ENCODE measurements at places on chromosomes 3 and 15. TPM values are rescaled to one million over a fixed set of nuclear protein-coding genes. Genes with fewer than 3 reads are reported as not detected.

IMP3 gene
- 88.3 TPM for total RNA-seq

DNA sequence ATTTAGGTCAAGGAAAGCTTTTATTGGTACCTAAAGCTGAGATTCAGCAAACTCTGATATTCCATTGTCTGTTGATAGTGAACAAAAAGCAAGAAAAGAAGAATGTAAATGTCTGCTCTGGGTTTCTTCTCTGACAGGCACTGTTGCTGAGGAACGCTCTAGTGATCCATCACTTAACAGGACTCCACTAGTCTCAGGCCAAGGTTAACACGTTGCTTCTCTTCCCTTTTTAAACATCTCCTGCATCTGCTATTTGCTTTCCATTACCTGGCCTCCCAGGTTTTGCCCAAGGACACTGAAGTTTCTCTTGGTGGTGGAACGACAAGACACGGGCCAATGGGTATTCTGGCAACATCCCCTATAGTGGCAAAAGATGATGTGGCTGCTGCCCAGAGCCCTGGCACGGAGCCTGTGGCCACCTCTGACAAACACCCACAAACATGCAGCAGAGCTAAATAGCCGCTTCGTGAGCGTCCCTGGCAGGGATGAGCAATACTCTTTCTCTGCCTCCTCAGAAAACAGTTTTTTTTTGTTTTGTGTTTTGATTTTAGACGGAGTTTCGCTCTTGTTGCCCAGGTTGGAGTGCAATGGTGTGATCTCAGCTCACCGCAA is 97.8 kb upstream of the AKAP13 start:
- H3K4me3 ChIP-seq = no peak overlapping the region
- no peak for DNase-seq
- no peak overlapping the region for H3K27ac ChIP-seq
- peaks cover 21% of the 10 kb centered on the region for H3K4me1 ChIP-seq
- H3K27me3 ChIP-seq = no peaks in the 10 kb centered on the region

GRCh38 chr15:64930019-64930652 is 18.4 kb downstream of the ANKDD1A start:
- peak overlapping the region; percentile 71 for H3K27ac ChIP-seq
- peak overlapping the region; percentile 24 for H3K4me3 ChIP-seq
- H3K36me3 ChIP-seq = no peaks in the 10 kb centered on the region
- no peaks in the 10 kb centered on the region for H3K27me3 ChIP-seq

DNA sequence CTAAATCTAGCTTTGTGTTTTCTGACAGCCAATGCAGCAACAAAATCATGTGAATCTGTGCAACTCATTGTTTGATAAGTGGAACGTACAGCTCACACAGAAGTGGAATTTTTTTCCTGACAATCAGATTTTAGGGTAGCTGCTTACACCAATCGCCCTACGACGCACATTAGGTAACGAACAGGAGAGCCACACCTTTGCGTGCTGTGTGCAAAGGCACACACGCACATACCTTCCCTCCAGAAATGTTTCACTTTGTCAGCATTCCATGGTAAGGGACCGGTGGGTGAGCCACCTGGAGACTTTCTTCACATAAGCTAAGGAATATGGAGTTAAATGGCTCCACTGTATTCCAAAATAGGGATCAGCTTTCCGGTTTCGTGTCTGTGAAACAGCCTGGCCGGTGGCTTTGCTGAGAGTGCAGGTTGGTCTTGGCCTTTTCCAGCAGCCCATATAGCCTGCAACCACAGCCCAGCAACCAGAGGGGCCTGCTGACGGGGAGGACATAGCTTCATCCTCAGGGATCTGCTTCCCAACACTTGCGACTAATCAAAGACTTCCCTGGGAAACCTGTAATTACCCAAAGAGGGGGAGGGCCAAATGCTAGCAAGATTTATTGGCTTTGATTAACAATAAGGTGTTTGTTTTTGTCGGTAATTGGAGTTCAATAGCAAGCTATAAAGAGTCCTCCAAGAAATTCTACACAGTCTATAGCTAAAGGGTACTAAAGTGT is 145.3 kb downstream of the ADAMTS17 start:
- no peak overlapping the region for H3K4me3 ChIP-seq
- 0 out of 2 replicates have a peak, but pooled peaks cover under 1% of the 10 kb centered on the region for H3K4me1 ChIP-seq
- H3K27me3 ChIP-seq = no peaks in the 10 kb centered on the region
- no peak for DNase-seq
- no peaks in the 10 kb centered on the region for H3K36me3 ChIP-seq

GRCh38 chr15:74179101-74179841 is 5.8 kb downstream of the ISLR start:
- no peak overlapping the region for H3K27ac ChIP-seq
- no peak for DNase-seq
- no peaks in the 10 kb centered on the region for H3K27me3 ChIP-seq

NTRK3 gene
- total RNA-seq = not detected

- H3K27me3 ChIP-seq = no peaks in the 10 kb centered on the region
- no peak overlapping the region for H3K4me3 ChIP-seq
- H3K4me1 ChIP-seq = peaks cover 10% of the 10 kb centered on the region
- H3K27ac ChIP-seq = no peak overlapping the region
Observed at GRCh38 chr15:101161656-101162055, 90.2 kb downstream of the CHSY1 start.

TERB2 gene
- not detected for total RNA-seq

TLR9 gene
- total RNA-seq = 4.8 TPM

DNA sequence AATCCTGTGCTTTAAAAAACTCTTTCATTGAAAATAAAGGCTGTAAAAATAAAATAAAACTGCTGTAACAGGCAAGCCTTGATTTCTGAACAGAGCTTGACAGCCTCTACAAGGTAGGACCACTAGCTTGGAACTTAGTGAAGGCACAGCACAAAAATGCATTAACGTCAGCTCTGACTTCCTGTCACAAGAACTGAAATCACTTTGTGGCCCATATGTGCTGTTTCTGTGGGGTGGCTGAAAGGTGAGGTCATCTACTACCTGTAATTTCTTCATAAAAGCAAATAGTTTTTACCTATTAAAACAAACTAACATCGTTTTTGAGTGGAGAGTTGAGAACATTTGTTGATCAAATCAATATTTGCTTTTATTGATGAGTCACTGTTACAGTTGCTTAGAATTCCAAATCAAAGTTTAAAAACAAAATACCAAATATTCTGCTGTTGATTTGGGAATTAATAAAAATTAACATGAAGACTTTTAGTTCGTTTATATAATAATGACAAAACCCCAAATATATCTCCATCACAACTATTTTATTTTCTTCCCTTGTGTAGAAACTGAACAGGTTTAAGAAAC is 1034.1 kb downstream of the MCTP2 start:
- no peaks in the 10 kb centered on the region for H3K36me3 ChIP-seq
- no peaks in the 10 kb centered on the region for H3K4me1 ChIP-seq
- no peaks in the 10 kb centered on the region for H3K27me3 ChIP-seq

GRCh38 chr3:47161983-47162696 is 1.8 kb downstream of the SETD2 start:
- peak overlapping the region; percentile 74 for H3K27ac ChIP-seq
- no peak for DNase-seq
- H3K36me3 ChIP-seq = no peaks in the 10 kb centered on the region
- peaks cover 23% of the 10 kb centered on the region for H3K4me1 ChIP-seq

DNA sequence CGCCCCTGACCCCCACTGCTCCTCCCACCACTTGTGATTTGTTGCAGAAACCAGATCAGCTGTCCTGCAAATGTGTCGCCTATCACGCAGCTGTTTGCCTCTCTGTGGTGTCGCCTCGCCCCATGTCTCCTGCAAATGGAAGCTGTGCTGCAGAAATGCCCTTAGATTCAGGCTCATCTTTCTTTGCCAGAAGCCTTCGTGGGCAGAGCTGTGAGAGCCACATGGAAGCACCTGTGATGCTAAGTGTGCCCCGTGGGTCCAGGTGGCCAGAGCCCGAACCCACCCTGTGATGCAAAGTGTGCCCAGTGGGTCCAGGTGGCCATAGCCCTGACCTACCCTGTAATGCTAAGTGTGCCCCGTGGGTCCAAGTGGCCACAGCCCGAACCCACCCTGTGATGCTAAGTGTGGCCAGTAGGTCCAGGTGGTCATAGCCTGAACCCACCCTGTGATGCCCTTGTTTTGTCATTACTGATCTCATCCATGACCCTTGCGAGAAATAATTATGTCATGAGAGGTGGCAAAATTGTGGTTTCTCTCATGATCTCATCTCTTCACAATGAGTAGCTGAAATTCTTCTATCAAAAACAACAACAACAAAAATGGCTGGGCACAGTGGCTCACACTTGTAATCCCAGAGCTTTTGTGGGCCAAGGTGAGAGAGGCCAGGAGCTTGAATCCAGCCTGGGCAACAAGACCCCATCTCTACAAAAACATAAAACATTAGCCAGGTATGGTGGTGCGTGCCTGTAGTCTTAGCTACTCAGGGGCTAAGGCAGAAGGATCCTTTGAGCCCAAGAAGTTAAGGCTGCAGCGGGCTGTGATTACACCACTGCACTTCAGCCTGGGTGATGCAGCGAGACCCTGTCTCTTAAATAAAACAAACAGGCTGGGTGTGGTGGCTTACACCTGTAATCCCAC is 187.4 kb downstream of the GOLGA6L6 start:
- H3K36me3 ChIP-seq = no peaks in the 10 kb centered on the region
- H3K27ac ChIP-seq = no peak overlapping the region
- DNase-seq = no peak
- no peaks in the 10 kb centered on the region for H3K27me3 ChIP-seq

DNA sequence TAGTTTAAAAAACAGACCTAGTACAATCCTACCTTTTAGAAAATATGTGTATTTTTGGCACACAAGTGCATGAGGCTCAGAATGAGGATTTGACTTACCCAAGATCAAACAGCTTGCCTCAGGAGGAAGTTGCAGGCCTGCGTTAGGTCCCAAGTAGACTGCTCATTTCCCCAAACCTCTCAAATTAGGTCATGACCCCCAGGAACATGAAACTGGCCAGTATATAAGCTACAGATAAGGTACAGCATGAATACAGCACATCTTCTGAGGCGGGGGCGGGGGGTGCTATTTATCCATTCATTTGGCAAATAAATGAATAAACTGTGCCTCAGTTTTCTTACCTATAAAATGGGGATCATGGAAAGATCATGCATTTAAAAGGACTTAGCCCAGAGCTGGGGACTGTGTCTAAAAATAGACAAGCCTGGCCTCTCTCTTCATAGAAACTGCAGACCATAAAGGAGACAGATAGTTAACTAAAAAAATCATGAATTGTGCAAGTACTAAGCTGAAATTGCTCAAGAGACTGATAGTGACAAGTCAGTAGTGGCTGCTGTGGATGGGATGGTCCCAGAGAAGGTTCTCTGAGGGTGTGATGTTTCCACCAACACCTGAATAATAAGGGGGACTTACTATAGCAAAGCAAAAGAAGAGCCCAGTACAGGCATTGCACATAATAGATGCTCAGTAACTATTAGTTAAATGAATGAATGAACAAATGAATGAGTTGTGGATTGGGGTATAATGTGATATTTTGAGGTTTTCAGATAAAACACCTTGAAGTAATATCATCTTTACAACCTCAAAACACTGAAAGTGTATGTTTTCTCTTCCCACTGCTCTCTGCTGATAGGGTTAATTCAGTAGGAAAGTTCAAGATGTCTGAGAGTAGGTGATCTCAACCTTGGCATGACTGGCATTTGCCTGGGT is 258.5 kb upstream of the PROK2 start:
- H3K36me3 ChIP-seq = no peaks in the 10 kb centered on the region
- no peak overlapping the region for H3K27ac ChIP-seq
- H3K27me3 ChIP-seq = no peaks in the 10 kb centered on the region
- peaks cover 20% of the 10 kb centered on the region for H3K4me1 ChIP-seq

LSMEM2 gene
- total RNA-seq = not detected

GXYLT2 gene
- total RNA-seq = 1.5 TPM
